ENCODE measurements at places on chromosomes 6 and 20.
A peak's percentile ranks its signal among the peaks of the same experiment; 100 is the strongest.

GRCh38 chr20:10963717-10964266 lies 290.0 kb upstream of the JAG1 start:
- no peak for DNase-seq

DNA sequence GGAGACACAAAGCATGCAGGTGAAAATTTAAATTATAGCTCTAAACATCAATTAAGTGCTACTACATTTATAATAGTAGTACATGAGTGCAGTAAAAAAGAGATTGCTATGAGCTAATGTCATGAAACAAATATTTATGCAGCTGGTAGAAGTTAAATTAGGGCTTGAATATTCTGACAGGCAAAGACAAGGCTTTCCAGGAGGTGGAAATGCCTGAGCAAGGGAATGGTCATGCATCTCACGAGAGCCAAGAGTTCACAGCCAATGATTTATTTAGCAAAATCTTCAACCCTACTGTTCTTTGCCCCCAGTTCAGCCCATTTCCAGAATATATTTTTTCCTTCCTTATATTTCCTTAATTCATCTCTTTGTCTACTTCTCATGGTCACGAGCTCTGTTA lies 128.9 kb downstream of the HIVEP2 start:
- no peak for DNase-seq

- DNase-seq, result no peak
These were observed 3.5 kb downstream of the LATS1 start for GRCh38 chr6:149714442-149714841.

GRCh38 chr20:25081065-25081729 lies 744 bp downstream of the VSX1 start:
- peak; percentile 26 for DNase-seq

DNA sequence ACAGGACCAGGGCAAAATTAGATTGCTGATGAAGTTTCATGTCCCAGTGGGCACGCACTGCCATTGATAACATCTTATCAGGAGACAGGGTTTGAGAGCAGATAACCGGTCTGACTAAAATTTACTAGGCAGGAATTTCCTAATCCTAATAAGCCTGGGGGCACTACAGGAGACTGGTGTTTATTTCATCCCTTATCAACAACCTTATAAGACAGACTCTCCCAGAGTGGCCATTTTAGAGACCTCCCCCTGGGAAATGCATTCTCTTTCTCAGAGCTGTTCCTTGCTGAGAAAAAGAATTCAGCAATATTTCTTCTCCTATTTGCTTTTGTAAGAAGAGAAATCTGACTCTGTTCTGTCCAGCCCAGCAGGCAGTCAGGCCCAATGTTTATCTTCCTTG lies 423.4 kb upstream of the IMPG1 start:
- no peak for DNase-seq

- DNase-seq, result no peak
These were observed 33.5 kb downstream of the PNLDC1 start for GRCh38 chr6:159833556-159833955.

- no peak for DNase-seq
These were observed 115.7 kb upstream of the PRND start for GRCh38 chr20:4606051-4606450.

GRCh38 chr6:99661870-99662269 lies 55.2 kb downstream of the PRDM13 start:
- no peak for DNase-seq

GRCh38 chr6:22028403-22029090 lies 268.3 kb downstream of the PRL start:
- DNase-seq, result no peak

- peak; percentile 6 for DNase-seq
These were observed 228.9 kb downstream of the ANKRD60 start for GRCh38 chr20:57999465-58000111.

GRCh38 chr20:43916073-43916880 lies 1.6 kb downstream of the TOX2 start:
- no peak for DNase-seq

GRCh38 chr20:33670715-33671499 lies 3.3 kb downstream of the NECAB3 start:
- DNase-seq, result no peak

GRCh38 chr6:133540361-133540760 lies 299.2 kb downstream of the EYA4 start:
- no peak for DNase-seq

DNA sequence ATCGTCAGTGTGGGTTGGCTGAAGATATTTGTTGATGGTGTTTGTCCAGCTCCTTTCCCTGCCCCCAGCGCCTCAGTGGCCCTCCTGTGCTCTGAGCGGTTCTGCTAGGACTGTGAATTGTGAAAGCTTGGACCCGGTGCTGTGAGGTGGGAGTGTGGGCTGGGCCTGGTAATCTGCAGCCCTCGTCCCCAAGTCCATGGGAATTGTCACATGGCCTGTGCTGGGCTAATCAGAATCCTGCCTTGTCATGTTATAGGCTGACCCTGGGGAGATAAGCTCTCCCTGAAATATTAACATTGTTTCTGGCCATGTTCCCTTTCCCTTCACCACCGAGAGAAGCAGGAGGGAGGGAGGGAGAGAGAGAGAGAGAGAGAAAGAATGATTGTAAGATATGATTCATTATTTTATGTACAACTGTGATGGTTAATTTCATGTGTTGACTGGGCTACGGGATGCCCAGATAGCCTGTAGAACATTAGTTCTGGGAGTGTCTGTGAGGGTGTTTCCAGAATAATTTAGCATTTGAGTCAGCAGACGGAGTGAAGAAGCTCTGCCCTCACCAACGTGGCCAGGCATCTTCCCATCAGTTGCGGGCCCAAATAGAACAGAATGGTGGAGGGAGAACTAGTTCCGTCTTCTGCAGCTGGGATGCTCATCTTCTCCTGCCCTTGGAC lies 62.4 kb downstream of the TFAP2C start:
- no peak for DNase-seq

DNA sequence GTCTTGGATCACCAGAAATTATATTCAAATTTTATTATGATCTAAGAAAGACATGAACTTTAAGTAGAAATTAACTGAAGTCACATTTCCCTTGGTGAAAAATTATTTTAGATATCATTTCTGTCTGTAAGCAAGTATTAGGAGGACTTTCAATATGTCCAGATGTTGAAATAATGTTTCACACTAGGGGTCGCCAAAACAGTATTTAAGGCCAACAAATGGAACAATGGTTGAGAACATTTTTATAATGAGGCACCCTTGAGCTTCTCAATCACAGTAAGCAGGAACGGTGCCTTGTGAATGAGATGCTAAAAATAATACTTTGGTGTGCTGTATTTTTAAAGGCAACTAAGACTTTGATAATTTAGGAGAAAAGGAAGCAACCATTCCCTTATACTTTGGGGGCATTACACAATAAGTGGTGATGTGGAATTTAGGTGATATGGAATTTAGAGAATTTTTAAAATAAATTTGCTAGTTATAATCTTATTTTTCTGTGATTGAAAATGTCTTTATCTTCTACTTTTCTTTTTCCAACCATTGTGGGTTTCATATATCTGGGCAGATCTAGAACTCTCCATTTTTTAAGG lies 9.6 kb upstream of the SF3B5 start:
- peak; percentile 87 for DNase-seq

DNA sequence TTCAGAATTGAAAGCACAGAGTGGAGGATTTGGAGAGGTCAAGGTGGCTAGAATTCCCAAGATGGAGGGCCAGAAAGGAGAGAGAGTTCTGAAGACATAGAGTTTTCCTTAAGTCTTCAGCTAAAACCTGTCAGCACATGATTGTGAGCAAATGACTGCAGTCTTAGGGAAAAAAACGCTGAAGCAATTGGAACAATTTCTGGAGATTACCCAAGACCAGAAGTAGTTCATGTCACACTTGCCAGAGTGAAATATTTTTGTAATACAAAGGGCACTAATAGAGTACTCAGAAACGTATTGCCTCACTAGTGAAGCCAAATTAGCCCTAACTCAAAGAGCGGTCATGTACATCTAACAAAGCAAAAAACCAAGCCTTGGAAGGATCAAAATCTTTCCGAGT lies 541.3 kb upstream of the MARCKS start:
- no peak for DNase-seq

DNA sequence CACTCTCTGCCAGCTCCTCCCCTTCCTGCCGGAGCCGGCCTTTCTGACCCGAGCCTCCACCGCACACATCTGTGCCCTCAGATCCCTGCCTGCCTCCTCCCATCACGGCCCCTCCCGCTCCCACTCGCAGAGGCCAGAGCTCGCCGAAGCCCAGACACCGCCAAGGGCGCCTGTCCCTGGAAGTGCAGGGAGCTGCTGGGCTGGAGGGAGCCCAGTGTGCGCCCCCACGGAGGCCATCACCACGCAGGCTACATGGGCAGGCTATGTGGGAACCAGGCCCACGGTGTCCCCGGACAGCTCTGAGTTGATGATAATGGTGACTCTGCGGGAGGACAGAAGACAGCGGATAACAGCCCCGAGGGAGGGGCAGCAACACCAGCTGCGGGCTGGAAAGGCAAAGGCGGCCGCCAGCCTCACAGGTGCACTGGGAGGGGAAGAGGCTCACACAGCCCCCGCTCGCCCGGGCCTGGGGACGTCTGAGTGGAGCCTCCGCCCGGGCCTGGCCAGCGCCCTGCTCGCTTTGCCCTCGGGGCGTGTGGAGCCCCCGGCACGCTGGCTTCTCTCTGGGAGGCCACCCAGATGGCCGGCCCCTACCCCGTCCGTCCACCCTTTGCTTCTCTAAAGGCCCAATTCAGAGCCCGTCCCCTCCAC lies 154.9 kb downstream of the DLL1 start:
- DNase-seq, result no peak

DNA sequence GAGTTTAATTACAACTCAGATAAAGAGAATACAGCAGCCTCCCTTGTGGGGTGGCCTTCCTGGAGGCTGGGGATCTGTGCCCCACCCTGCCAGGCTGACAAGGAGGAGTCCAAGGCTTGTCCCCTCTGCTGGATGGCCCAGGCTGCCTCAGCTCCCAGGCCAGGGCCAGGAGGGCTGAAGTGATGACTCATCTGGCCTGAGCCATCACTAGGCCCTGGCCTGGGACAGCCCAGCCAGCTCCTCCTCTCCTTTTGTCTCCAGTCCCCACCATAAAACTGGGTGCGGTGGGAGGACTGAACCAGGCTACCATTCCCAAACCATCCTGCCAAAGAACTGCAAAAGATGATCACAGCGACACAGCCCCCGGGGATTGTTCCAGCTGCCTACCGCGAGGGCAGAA lies 15.0 kb downstream of the GRM4 start:
- DNase-seq, result no peak

DNA sequence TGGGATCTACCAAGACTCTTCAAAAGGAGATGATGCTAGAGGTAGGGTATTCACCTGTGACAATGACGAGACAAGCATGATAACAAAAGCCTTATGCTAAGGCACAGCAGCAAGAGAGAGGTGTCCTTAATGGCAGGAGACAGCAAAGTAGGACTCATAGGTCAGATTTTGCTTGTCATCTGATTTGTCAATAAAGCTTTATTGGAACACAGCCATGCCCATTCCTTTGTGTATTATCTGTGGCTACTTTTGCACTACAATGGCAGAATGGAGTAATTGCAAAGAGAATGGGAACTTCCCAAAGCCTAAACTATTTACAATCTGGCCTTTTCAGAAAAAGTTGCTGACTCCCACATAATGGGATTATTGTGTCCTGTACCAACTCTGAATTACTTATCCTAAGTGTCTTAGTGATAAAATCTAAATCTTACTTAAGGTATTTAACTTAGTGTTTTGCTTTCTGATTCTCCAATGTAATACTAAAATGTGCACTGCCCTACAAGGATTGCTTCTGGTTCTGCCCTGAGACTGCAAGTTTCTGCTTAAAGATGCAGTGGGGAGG lies 221.6 kb downstream of the CDC5L start:
- no peak for DNase-seq

GRCh38 chr6:7719364-7719850 lies 6.5 kb upstream of the BMP6 start:
- DNase-seq, result no peak

DNA sequence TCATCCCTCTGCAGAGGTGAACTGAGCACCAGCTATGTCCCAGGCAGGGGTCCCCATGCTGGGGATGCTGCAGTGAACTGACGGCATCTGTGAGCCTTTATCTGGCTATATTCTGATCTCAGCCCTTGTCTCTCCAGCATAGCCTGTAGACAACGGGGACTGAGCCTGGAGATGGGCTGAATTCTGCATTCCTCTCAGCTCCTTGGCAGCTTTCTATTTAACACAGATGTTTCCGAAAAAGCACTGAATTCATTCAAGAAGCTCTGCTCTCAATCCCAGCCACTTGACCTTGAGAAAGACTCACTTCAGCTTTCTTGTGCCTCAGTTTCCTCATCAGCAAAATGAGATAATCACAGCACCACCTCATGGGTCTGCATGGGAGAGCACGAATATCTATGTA lies 204.4 kb upstream of the PMEPA1 start:
- DNase-seq, result no peak

DNA sequence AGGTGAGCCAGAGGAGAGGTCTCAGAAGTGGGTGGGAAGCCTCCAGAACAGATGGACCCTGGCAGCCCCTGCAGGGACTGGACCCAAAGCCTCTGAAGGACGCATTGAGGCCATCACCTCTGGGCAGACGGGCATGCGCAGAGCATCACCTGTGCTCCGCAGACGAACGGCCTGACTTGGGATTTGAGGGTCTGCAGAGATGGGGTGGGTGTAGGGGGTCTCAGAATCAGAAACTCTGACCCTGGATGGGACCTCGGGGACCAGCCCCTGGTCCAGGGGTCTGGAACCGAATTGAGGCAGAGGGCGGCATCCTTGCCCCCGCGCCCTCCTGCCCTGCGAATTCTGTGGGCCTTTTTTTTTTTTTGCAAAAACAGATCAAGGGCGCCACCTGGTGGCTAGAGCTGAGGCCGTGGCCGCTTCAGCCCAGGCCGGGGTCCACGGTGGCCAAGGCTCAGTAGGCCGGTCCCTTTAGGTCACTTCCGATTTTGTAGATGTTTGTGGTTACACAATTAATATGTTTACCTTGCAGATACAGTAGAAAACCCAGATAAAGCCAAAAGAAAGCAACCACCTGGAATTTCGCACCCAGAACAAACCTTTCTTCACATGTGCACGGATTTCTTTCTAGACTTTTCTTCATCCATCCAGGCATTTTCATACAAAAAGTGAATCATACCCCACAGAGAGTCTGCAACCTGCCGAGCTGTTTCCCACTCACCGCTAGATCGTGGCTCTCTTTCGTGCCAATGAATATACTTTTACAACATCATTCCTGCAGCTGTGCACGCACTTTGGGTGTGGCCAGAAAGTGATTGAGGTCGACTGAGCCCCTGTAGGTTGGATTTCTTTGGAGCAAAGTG lies 25.9 kb downstream of the ZBP1 start:
- peak; percentile 43 for DNase-seq

DNA sequence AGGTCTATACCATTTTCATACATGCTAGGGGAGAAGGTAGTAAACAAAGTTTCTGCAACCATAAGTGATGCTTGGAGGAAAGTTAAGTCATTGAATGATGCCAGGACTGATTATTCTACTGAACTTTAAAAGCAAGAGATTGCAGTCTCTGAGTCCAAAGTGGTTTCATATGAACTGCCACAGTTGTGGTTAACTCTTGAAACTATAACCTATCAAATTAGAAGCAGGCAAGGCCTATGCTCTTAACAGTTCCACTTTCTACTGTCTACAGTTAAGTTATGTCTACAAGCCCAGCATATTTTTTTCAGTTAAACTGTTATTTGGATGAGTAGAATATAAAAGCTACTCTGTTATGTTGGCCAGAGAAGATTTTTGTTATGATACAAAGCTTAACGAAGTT lies 326.5 kb upstream of the RUNX2 start:
- DNase-seq, result peak; percentile 44
